ENCODE measurements at places on chromosomes 6 and 20.

- DNase-seq, result no peak
Observed at GRCh38 chr20:53621482-53622246, 28.0 kb upstream of the ZNF217 start.

DNA sequence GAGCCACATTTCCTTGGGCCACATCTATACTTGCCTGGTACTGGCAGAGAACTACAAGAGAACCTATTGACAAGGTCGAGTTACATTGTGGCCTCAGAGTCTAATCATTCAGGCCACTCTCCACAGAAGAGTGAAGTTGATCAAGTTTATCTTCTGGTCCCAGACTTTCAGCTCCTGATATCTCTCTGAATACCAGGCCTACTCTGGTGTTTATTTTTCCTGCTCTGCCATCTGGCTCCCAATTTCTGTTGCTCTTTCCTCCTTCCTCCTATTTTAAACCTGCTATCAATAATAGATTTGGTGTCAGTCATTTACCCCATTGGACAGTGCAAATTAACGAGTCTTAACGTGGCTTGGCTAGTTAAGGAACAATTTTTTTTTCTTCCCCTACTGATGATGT is 46.6 kb downstream of the SCGN start:
- no peak for DNase-seq

DNA sequence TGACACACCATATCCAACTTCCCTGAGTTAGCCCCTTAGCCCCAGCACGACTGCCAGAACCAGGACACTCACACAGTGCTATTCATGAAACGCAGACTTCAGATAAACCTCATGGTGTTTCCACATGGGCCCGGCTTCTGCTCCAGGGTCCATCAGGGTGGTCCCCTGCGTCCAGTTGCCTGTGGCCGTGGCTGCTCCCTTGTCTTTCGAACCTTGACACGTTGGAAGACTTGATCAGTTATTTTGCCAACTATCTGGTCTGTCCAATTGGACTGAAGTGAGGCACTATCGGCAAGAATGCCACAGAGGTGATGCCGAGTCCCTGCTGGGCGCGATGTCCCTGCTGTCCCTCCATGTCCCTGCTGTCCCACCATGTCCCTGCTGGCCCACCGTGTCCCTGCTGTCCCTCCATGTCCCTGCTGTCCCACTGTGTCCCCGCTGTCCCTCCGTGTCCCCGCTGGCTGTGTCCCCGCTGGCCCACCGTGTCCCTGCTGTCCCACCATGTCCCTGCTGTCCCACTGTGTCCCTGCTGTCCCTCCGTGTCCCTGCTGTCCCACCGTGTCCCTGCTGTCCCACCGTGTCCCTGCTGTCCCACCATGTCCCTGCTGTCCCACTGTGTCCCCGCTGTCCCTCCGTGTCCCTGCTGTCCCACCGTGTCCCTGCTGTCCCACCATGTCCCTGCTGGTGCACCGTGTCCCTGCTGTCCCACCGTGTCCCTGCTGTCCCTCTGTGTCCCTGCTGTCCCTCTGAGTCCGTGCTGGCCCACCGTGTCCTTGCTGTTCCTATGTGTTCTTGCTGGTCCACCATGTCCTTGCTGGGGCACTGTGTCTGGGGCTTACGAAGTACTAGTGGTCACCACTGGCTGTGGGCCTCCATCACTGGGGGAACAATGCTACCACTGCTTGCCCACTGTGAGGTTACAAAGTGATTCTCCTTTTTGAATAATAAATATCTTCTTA is 251.4 kb downstream of the DLL1 start:
- DNase-seq, result no peak

- no peak for DNase-seq
Observed at GRCh38 chr20:19406381-19406780, 193.9 kb downstream of the SLC24A3 start.

DNA sequence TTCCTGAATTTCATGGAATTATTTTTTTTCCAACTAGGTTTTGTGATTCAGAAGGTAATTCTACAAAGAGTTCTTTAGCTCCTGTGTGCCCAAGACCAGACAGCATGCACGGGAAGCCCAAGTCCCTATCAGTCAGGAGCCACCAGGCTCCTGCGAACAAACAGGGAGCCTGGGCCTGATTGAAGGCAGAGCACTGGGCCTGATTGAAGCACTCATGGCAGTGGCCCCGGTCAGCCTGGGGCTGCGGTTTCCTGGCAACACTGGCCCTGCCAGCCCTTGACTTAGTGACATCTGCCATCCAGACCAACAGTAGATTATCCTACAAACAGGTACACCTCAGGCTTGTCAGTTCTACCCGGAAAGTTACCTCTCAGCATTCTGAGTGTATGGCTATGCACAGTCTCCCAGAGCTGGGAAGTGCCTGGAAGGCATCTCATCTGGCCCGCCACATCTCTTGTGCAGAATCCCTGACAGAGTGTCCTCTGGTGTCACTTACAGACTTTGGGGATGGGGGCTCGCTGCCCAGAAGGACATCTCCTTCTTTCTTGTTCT is 133.8 kb downstream of the VEGFA start:
- DNase-seq, result no peak

DNA sequence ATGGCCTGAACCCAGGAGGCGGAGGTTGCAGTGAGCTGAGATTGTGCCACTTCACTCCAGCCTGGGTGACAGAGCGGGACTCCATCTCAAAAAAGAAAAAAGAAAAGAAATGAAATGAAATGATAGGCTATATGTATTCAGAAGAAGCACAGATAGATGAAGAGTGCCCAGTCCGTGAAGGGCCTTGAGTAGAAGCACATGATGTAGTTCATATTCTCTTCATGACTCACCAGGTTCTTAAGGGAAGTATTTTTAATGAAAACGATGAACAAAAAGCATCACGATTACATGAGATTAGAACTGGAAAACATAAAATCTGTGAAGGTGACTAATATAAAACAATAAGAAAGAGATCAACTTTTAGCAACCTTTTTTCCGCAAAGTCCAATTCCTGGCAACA is 29.8 kb downstream of the TPD52L1 start:
- DNase-seq, result no peak

DNA sequence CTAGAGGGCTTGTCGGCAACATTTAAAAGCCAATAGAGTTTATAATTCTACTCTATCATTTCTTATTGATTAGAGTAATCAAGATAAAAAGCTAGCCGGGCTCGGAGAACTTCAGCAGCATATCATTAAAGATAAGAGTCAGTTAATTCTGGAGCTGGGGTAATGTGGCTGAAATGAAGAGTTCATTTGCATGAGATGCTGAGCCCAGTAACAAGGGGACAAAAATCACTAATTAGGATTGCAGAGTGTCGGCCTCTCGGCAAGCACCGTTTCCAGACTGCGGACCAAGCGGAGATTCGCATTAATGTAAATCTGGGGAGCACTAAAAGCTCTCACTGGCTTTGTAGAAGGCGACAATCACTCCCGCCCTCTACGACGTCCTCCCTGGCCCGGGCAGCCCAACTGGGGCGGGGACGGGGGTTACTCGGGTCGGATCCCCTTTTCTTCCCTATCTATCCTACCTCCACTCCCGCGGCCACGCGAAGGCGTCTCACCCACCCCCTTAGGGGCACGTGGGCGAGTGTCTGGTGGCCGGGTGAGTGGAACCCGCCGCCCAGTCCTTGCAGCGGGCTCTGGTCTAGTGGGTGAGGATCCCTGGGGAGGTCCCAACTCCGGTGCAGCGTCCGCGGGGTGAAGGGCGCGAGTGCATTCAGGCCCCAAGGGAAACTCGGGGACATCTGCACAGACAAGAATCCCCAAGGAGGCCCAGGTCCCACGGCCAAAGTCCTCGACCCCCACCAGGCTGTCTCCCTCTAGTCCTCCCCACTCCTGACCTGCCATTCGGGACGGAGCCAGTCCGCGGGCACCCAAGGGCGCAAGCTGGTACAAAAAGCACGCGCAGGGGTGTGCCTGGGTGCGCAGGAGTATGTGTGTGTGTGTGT is 42.2 kb upstream of the OSTM1 start:
- DNase-seq, result no peak
